ENCODE measurements at places on chromosomes 3 and 15. TPM values are rescaled to one million over a fixed set of nuclear protein-coding genes. Genes with fewer than 3 reads are reported as not detected.

GRCh38 chr3:128973988-128974564 lies 19.8 kb downstream of the CFAP92 start:
- DNase-seq, result no peak

DNA sequence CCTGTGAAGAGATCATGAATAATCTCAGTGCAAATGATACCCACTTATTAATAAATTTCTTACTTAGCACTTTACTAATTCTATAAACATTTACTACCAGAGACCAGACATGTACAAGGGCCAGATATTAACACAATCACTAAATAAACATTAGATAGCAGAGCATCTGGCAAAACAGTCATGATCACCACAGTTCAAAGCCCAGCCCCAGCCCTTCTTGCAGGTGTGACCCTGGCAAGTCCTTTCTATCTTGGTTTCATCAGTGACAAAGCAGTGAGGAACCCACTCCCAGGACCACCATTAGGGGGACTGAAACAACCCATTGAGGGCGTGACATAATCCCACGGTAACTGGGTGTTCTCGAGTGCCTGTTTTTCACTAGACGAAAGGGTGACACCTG lies 11.6 kb downstream of the ZXDC start:
- DNase-seq, result no peak

DNA sequence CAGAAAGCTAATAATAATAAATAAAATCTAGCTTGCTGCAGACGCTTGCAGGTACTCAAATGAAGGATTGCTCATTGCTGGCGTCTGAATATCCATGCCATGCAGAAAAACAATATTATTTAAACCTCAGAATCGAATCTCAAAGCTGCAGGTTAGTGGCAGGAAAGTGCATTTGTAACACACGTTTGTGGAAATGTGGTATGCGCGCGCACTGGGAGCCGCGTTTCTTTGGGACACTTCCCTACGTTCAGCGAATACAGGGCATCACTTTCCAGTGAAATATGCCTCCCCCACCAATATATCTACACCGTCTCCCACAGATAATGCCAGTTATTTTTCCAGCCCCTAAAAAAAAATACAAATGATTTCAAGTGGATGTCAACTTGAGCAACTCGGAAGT lies 37.1 kb downstream of the ZIC4 start:
- DNase-seq, result no peak

GRCh38 chr15:76988867-76989780 lies 5.8 kb upstream of the PSTPIP1 start:
- no peak for DNase-seq

DNA sequence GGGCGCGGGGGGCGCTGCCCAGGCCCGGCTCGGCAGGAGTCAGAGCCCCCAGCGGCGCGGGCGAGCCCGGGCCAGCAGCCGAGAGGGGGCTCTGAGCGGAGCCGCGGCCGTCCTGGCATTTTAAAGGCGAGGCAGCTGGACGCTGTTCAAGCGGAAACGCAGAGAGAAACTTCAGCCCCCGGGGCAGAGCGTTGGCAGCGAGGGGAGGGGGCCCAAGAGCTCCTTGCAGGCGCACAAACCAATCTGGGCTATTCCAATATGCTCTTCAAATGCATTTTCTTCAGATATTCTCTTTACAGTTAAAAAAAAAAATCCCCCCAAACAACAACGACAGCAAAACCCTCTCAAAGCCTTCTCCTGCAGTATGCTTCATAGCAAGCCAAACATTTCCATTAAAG lies at the start of gene CTXND1:
Gene CTXND1, minus strand, starts transcription at position 93 of the 398 bp plus-strand sequence. CDS start 50,264 bp downstream, outside the sequence.
- DNase-seq, result peak; percentile 5

DNA sequence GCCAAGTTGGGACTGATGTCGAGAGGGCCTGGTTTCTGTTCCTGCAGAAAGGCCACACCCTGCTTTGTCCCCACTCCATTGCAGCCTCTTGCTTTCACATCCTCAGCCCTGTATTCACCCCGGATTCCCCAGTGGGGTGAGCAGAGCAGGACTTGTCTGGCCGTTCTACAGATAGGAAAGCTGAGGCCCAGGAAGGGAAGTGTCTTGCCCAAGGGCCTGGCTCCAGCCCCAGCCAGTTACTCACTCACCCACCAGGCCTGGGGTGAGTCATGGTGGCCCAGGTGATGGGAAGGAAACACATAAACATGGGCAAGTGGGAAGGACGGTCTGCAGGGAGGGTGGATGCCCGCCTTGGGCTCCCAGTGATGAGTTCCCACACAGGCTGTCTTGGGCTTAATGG lies 6.1 kb upstream of the DUSP7 start:
- DNase-seq, result peak; percentile 97

DNA sequence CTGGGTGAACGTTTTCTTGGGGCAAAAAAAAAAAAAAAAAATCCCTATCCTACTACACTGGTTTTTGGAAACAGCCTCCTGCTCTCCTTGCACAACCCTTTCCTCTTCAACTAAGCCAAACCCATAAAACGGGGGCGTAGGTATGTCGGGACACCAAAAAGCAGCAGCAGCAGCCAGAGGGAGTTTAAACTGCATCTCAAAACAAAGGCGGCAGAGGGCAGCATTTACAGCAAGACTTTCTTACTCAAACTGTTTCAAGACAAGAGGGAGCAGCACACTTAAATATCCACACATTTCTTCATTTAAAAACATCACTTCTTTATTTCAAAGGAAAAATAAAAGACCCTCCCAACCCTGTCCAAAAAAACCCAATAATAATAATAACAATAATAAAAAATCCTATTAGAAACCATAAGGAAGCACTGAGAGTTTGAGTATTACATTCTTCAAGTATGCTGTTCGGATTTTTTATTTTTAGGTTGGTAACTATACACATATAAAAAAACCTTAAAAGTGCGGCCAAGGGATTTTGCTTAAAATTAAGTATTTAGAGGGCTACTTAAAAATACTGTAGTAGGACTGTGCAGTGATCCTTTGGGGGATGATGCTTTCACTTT lies 43.9 kb upstream of the PLXND1 start:
- DNase-seq, result peak; percentile 71

GRCh38 chr15:27258287-27258686 lies 287.3 kb downstream of the GABRG3 start:
- no peak for DNase-seq

DNA sequence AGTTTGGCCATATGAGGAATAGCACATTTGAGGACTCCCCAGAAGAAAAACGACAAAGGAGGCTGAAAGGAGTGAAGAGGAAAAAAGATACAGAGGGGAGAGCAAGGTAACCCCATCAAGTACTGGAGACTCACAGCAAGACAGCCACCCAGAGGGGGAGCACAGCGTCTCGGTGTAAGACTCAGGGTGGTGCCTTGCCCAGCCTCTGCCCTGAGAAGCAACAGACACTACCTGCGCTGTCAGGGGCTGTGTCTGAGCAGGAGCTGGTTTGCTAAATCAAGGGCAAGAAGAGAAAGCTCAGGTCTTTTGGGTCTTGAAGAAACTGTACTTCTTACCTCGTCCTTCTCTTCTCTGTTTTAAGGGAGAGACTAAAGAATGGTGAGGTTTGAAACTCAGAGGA lies 27.9 kb downstream of the FBXO45 start:
- no peak for DNase-seq

AMT gene
- total RNA-seq, result 0.32 TPM

MOBP gene
- total RNA-seq, result not detected

All from M059J (cell line).